HuH-7.5 (cell line): ENCODE measurements at places on chromosomes 5 and 9.
A peak's percentile ranks its signal among the peaks of the same experiment; 100 is the strongest.

DNA sequence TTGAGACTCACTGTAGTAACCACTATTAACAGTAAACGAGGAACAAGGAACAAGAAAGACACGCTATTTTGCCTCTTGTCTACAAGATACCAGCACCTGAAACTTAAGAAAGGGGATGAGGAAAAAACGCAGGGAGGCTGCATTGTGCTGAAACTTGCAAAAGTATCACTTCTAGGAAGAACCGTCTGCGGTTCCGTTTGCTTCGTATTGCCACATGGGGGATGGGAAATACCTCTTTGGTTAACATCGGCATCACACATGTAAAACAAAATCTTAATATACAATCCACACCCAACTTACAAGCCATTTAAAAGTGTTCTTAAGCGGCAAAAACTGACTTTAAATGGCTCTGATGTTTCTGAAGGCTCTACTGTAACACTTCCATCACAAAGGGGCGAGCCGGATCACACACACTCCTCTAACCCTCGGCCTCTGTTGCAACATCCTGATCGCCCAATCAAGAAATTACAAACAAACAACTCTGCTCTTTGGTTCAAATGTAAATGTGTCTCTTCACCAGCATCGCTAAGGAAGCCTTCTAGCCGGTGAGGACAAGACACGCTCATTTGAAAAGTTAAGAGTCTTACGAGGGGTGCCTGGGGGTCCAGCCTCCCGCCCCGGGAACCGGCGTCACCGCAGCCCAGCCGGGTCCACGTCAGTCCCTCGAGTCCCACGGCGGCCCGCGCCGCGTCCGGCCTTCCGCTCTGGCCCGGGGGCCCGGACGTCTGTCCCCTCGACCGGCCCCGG, 621 bp downstream of the SEC16A start:
- DNase-seq = peak; percentile 68

- no peak for DNase-seq
Observed at GRCh38 chr9:4553951-4554381, 63.7 kb downstream of the SLC1A1 start.

- DNase-seq = no peak
Observed at GRCh38 chr9:134985451-134985850, 67.7 kb upstream of the FCN1 start.

GRCh38 chr9:3507395-3508077, 18.3 kb downstream of the RFX3 start:
- no peak for DNase-seq

DNA sequence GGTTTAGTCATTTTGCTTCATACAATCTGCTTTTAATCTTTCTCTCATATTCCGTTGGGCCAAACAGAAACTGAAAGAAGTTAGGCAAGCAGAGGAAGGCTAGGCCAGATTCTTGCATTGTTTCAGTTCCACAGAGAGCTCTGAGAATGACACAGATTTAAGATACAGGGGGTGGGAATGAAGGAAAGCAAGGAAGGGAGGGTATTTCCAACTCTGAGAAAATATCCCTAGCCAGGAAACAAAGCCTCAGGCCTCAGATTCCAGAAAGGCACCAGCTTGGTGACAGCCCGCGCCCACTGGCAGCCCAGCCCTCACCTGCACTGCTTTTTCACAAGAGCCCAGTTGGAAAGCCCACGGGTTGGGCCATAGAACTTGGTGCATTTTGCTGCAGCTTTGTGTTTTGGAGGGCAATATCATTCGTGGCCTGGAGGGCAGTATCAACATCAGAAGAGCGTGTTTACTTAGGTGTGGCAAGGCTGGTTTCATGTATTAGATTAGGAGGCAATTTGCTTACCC, 63.5 kb downstream of the ENC1 start:
- DNase-seq = no peak

DNA sequence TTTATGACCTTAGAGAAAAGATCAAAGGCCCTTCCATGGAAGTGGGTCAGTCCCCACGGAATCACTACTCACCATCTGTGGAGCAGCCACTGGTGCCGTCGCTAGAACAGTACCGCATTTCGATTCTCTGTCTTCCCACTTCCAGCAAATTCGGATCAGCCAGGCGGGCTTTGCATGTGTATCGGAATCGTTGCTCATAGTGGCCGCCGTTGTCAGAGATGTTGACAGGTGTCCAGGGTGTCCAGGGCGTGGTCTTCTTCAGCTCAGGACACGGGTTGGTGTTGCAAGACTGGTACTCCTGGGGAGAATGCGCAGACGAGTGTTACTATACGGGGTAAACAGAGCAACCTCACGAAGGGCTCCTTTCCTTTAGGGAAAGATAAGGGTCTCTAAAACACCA, 479.5 kb downstream of the SEMA5A start:
- DNase-seq = no peak

GRCh38 chr5:174721530-174722432, 2.6 kb upstream of the MSX2 start:
- DNase-seq = no peak

DNA sequence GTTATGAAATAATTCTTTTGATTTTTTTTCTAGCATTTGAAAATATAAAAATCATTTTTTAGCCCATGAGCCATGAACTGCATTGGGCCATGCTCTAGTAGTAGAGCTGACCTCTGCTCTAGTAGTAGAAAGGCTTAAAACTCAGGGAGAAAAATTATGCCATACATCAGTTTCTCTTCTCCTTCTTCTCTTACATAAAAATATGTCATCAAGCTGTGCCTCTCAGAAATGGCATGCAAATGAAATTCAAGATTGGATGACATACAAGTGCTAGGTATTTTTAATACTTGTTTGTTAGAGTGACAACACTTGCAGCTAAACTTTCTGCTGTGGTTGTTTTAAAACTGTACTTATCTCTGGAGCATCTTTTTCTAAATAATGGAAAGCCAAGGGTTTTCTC, 42.1 kb upstream of the TMOD1 start:
- no peak for DNase-seq

GRCh38 chr9:89458768-89459496, 39.0 kb downstream of the SEMA4D start:
- DNase-seq = no peak

DNA sequence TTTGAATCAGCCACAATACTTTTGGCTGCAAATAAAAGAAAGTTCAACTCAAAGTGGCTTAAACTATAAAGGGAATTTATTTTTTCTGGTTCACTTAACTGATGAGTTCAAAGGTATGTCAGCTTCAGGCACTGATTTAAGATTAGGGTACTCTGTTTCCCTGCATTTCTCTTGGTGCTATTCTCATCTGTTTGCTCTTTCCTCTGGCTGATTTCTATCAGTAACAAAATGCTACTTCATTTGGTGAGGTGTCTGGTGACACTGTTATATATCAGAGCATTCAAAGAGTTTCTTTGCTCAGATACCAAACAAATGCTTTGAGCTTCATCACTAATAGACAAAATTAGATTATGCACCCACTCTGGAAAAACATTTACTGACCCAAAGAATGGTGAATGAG, 65.9 kb upstream of the HTR4 start:
- DNase-seq = no peak

DNA sequence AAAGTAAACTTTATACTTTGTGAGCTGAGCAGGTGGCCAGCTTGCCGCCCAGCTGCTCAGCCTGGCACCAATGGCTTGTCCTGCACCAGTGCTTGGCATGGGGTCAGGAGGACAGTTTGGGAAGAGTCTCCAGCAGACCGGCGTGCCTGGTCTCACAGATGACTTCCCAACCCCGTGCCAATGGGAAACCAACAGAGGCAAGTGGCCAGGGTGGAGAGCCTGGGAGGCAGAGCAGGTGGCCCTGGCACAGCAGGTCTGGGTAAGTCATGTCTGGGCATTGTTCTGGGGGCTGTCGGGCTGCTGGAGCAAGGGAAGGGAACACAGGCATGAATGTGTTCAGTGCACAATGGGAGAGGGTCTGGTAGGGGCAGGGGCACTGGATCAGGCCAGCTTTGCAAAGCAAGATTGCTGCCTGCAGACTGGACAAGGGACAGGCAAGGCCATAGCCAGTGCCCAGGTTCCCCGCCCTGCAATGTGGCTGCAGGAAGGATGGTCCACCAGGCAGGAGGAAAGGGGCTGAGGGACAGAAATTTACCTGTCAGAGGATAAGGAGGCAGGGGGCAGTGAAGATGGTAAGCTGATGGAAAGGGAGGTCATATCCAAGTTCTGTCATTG, 76.2 kb upstream of the ALDH1B1 start:
- DNase-seq = no peak

GRCh38 chr5:136840601-136841000, 475.3 kb upstream of the TRPC7 start:
- no peak for DNase-seq

DNA sequence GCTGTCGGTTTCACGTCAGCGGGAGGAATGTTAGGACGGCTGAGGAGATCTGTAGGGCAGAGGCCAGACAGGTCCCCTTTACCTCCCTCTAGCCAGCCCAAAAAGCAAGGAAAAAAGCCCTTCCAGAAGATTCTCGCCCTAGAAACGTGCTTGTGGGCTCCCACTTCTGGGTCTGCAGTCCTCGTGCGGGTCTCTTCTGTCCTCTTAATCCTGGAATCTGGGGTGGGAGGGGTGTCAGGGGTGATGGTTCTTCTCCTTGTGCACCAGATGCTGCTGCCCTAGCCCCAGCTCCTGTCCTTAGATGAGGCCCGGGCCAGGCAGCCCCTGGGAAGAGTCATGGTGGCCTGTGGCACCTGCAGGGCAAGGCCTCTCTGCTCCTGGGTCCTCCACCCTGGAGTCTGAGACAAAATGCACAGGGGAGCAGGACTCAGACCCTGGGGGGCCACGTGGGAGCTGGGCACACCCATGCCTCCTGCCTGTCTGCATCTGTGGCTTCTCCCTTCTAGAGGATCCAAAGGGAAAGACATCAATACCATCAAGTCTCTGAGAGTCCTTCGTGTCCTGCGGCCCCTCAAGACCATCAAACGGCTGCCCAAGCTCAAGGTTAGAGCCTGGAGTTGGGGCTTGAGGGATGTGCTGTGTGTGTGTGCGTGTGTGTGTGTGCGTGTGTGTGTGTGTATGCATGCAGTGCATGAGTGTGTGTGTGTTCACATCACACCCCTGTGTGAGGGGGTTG, 174.2 kb downstream of the CACNA1B start:
- no peak for DNase-seq

- DNase-seq = no peak
Observed at GRCh38 chr9:106557996-106558667, 304.8 kb upstream of the ZNF462 start.
